ENCODE measurements at places on chromosomes 4 and X.

DNA sequence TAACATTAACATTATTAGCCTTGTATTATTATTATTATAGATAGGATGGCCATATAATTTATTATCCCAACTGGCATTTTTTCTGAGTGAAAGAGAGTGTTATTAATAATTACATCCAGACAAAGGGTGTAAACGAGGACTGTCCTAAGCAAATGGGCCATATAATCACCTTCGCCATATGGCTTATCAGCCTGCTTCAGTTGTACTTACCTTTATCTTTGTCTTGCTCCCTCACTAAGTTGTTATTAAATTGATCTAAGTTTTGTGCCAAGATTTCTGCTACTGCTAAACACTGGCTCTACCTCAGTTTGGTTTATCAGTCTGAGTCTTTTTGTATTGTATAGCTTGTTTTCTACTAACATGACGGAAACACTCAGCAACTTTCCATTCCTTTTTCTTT lies 76.9 kb downstream of the STIM2 start:
- DNase-seq = no peak

GRCh38 chrX:100407784-100408712 lies 2.0 kb downstream of the PCDH19 start:
- DNase-seq = no peak

DNA sequence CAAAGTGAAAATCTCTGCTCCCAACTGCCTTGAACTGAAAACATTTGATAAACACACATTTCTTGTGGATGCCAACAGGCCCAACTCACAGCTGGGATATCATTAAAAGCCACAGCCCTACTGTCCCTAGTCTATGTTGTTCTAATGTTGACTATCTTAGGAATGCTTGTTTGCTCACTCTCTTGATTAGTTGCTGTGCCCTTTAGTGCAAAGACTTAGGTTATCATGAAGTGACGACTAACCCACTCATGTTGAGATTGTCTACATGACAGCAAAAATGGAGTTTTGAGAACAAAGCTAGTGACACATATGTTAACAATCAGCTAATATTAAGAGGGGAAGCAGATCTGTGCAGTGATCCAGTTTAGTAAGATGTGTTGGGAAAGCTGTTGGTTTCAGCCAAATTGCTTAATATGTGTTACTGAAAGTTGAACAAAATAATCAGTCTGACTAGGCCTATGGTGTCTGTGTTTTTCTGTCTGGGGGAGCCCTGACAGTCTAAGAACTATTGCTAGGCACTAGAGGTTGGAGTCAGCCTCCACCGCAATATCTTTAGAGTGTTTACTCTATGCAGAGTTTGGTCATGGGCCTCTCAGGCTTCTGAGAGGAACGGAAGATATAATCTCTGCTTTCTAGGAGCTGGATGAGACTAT lies 125.5 kb downstream of the ATG4A start:
- no peak for DNase-seq

GRCh38 chrX:25005382-25006185 lies 10.2 kb downstream of the ARX start:
- no peak for DNase-seq

- no peak for DNase-seq
Measured at GRCh38 chr4:1205586-1206298, 33.4 kb upstream of the SPON2 start.

DNA sequence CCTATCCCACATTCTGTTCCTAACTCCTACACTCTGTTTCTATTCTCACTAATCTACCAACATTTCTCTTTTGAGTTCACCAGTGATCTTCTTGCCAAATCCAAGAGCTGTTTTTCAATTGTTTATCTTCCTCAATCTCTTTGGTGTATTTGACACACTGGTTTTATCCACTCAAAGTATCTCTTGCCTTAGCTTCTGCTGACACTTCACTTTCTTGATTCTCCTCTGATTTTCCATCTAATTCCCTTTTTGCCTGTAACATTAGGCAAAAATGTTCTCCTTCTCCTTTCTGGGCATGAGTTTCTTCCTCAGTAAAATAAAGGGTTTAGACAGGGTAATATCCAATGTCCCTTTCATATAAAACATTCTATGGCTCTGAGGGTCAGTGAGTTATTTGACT lies 26.2 kb downstream of the GRIA3 start:
- no peak for DNase-seq

DNA sequence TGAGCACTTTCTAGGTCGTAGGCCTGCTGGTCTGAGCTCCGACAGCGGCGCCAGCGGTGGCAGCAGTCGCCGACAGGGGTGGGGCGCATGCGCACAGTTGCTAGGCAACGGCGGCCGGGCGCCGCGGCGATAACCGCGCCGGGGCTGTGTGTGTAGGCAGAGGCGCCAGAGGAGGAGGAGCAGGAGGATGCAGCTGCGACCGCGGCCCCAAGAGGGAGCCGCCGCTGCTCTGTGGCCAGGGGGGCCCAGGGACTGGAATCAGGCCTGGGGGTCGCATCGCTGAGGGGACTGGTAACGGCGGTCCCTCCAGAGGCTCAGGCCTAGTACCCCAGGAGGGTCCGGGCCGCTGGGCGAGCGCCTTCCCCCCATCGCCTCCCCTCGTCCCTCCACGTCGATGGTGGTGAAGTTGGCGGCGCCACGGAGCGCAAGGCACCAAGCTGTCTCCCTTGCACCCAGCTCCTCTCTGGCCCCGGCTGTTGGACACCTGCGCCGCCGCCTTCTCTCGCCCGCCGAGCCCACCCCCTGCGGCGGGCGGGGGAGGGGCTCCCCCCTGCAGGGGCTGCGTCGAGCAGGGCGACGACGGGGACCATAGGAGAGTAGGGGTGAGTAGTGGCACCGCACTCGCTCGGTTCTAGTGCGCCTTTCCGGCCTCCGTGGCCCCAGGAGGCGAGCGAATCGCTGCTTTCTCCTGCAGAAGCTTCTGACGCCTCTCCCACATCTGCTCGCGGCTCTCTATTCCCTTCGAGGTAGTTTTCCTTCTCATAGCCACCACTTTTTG lies 58.6 kb upstream of the ZC4H2 start:
- peak; percentile 82 for DNase-seq

- no peak for DNase-seq
Measured at GRCh38 chrX:38538134-38538533, 23.2 kb upstream of the TSPAN7 start.

- DNase-seq = no peak
Measured at GRCh38 chr4:90375081-90375480, 247.9 kb downstream of the CCSER1 start.

DNA sequence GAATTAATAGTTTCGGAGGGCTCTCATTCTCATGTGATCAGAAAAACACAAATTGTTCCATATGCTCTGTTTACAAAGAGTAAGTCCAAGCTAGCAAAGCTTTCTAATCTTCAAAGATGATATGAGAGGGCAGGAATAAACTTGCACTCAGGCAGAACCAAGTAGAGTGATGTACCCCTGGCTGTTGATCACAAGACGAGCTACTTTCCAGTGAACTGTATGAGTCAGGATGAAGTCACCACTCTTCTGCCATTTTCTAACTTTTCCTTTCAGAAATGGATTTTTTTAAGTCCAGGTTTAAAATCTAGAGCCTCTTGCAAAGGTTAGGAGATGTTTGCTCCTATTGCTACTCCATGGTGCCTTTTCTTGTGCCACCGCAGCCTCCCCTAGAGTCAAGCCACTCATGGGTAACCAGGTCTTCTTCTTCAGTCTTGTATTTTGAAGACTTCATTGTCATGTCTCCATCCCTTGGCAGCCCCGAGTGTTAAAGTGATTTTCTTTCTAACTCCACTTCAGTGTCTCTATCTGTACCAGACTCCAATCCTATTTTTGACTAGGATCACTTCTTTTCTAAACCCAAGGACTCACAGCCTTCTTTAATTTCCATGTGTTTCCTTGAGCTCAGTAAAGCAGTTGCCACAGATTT lies 171.9 kb upstream of the GALNT7 start:
- no peak for DNase-seq

DNA sequence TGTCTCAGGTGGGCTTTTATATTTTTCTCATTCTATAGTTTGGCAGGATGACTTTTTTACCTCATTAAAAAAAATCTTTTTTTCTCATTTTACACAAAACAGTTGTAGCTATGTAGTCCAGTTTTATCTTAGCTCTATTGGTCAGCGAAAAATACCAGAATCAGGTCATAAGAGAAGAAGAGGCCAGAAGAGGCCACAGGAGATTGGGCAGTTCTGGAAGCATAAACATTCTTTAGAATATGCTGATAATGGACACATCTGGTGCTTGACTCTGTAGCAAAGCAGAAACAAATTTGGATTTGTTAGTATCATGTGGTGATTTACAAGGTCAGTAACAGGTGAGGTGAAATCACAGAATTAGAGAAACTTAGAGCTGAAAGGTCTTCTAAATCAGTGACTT lies 66.6 kb upstream of the ARHGAP24 start:
- no peak for DNase-seq

DNA sequence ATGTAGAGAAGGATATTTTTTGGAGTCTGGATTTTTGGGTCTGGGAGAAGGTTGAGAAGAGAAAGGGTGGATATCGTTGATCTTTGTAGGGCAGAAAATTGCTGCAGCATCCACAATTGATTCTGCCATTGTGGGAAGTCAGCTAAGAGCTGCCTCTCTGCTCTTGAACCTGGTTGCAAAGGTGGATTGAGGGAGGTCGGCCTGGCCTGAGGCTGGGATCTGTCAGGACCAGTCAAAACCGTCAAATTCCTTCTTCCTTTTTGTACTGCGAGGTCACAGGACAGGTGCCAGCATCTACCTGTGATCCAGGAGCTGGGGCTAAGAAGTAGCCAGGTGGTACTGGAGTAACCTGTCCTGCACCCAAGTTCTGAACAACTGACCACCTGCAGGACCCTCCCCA lies 93.7 kb downstream of the SHOX start:
- DNase-seq = no peak

GRCh38 chr4:1192091-1192492 lies 19.7 kb upstream of the SPON2 start:
- peak; percentile 88 for DNase-seq

DNA sequence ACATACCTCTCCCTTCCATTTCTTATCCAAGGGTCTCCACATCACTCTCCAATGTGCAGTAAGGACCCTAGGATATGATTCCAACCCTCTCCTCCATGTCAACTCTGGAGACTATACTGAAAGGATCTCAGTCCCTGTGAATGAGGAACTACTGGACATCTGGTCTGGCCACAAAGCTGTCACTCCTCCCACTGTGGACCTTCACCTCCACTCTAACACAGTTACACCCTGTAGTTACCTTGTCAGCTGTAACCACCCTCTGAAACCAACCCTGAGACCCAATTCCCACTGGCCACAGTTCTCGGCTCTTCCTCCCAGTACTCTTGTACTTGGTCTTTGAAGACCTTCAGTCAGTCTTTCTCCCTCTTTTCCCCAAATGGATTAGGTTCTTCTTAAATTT lies 2.9 kb downstream of the TMEM128 start:
- DNase-seq = no peak

GRCh38 chr4:153900426-153900825 lies 111.5 kb upstream of the SFRP2 start:
- no peak for DNase-seq

GRCh38 chrX:36983831-36984230 lies 24.3 kb upstream of the FAM47C start:
- no peak for DNase-seq

DNA sequence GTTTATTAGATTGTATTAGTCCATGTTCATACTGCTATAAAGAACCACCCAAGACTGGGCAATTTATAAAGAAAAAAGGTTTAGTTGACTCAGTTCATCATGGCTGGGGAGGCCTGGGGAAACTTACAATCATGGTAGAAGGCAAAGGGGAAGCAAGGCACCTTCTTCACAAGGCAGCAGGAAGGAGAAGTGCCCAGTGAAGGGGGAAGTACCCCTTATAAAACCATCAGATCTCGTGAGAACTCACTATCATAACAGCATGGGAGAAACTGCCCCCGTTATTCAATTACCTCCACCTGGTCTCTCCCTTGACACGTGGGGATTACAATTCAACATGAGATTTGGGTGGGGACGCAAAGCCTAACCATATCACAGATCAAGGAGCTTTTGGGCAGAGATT lies 8.1 kb upstream of the HSD17B13 start:
- no peak for DNase-seq

DNA sequence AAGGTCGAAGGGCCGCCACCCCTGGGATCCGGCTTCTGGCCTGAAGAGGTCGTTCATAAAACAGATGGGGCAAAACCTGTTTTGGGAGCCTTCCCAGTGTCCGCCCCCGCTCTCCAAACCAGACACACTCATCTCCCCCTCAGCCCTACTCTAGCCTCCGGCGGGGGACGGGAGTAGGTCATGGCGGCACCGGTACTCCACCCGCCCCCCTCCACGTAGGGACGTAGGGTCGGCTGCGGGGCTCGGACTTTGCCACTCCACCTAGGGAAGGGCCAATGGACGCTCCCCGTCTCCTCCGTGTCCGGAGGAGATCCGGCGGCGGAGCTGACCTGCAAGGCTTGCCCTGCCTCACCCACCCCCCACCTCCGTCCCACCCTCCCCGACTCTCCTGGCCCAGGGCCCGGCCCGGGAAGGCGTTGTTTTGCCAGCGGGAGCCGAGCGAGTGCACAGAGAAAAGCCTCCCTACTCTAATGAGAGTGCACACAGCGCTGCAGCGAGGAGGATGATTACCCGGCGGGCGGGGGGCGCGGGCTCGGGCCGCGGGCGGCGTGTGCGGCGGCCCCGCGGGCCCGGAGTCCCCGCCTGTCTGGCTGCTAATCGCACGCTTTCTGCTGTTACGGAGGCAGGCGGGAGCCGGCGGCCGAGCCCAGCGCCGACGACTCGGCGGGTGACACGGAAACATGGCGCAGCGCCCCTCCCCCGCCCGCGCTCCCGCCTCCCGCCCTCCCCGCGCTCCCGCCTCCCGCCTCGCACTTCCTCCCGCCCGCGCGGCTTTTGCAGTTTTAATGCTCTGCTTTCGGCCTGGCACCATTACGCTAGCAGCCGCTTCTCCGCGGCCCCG lies 8.3 kb upstream of the BCOR start:
- DNase-seq = peak; percentile 71

DNA sequence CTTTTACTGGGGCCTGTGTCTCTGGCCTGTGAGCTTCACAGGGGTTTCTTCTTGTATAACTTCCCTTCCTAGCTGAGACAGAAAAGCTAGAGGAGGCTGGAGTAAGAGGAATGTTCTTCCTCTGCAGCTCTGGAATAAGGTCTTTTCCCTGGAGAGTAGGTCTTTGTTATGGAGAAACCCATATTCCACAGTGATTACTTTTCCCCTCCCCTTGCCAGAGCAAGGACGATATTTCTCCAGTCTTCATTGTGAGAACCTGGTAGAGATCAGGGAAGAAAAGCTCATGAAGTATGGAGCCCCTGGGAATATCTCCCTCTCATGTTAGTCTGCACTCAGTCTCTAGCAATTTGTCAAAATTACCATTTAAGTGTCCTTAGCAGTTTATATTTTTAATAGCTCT lies 18.7 kb upstream of the GLRB start:
- DNase-seq = no peak

GRCh38 chrX:46589977-46590723 lies 16.6 kb downstream of the CHST7 start:
- no peak for DNase-seq

DNA sequence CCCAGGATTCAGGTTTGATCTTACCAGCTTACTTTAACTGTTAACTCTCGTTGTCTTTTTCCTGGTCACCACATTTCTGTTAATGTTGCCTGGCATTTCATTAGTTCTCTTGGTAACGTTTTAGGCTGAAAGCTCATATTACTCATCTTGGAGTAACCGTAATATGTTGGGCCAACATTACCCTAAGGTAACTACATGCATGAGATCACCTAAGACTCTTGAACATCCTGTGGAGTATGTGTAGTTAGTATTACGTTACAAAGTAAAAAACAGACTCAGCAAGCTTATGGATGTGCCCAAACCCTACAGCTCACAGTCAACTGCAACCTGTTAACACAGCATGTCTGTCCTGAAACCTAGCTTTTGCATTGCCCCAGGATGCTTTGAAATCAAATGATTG lies 203.3 kb upstream of the HS3ST1 start:
- DNase-seq = no peak

GRCh38 chr4:7323461-7323871 lies 111.3 kb downstream of the PSAPL1 start:
- no peak for DNase-seq

GRCh38 chrX:134177527-134177926 lies 59.5 kb upstream of the CCDC160 start:
- no peak for DNase-seq
